ENCODE measurements at places on chromosomes 7 and 10. TPM values are rescaled to one million over a fixed set of nuclear protein-coding genes. Genes with fewer than 3 reads are reported as not detected.

DNA sequence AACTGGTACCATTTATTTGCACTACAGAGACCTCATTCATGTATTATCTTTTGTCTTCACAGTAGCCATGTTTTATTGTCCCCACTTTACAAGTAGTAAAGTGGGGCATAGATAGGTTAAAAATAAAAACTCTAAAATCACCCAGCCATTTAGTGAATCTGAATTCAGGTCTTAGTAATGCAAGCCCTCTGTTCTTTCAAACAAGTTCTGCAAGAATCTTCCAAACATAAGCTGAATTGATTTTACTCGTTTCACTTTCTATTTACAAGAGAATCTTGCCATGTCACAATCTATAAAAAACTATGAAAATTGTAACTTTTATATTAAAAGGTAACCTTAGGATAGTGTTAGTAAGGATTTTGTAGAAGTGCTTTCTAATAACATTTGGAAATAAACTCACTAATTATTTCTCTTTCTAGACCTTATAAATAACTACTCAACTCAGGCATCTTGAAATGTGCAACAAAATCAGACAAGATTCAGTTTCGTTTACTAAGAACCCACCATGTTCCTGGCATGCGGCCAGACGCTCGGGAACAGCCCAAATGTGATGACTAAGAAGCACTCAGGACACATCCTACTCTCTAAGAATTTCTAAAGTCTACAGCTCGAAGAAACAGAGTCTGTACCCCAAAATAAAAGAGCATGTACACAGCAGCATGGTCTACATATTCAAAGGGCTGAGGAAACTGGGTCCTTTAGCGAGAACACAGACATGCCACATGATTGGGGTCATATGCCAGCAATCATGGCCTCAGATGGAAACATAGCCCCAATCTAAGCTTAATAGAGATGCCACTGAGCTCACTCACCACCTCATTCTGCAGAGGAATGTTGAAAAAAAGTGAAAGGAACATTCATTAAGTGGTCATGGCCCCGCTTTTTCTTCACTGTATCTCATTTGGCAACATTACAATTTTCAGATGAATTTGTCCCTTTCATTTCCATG lies 167.6 kb downstream of the AMPH start:
- H3K4me3 ChIP-seq, result no peak overlapping the region
- H3K27me3 ChIP-seq, result no peaks in the 10 kb centered on the region
- peak; percentile 36 for DNase-seq
- no peak overlapping the region for H3K27ac ChIP-seq
- H3K36me3 ChIP-seq, result no peaks in the 10 kb centered on the region

- no peaks in the 10 kb centered on the region for H3K36me3 ChIP-seq
- H3K4me1 ChIP-seq, result no peaks in the 10 kb centered on the region
- DNase-seq, result no peak
- no peak overlapping the region for H3K4me3 ChIP-seq
- H3K27ac ChIP-seq, result no peak overlapping the region
Measured at GRCh38 chr7:79341902-79342301, 111.6 kb downstream of the MAGI2 start.

GRCh38 chr10:119801176-119801575 lies 71.5 kb downstream of the MCMBP start:
- peaks cover 4% of the 10 kb centered on the region for H3K36me3 ChIP-seq
- no peak overlapping the region for H3K27ac ChIP-seq
- H3K4me1 ChIP-seq, result no peaks in the 10 kb centered on the region
- H3K27me3 ChIP-seq, result no peaks in the 10 kb centered on the region
- no peak for DNase-seq
- H3K4me3 ChIP-seq, result no peak overlapping the region

GRCh38 chr7:154817224-154817896 lies 185.6 kb downstream of the PAXIP1 start:
- no peaks in the 10 kb centered on the region for H3K36me3 ChIP-seq
- no peak for DNase-seq
- H3K27me3 ChIP-seq, result no peaks in the 10 kb centered on the region
- H3K4me1 ChIP-seq, result no peaks in the 10 kb centered on the region
- no peak overlapping the region for H3K27ac ChIP-seq

Gene DLX5
- total RNA-seq, result not detected

GRCh38 chr10:70334526-70335245 lies 47.7 kb downstream of the LRRC20 start:
- no peak for DNase-seq
- peaks cover 8% of the 10 kb centered on the region for H3K4me1 ChIP-seq
- H3K36me3 ChIP-seq, result no peaks in the 10 kb centered on the region
- no peaks in the 10 kb centered on the region for H3K27me3 ChIP-seq
- no peak overlapping the region for H3K4me3 ChIP-seq
- H3K27ac ChIP-seq, result no peak overlapping the region

GRCh38 chr10:69955897-69956740 lies 96.5 kb upstream of the MACROH2A2 start:
- H3K27ac ChIP-seq, result no peak overlapping the region
- H3K36me3 ChIP-seq, result no peaks in the 10 kb centered on the region
- no peak overlapping the region for H3K4me3 ChIP-seq
- H3K27me3 ChIP-seq, result no peaks in the 10 kb centered on the region
- no peaks in the 10 kb centered on the region for H3K4me1 ChIP-seq

GRCh38 chr7:138649506-138649905 lies 51.7 kb downstream of the SVOPL start:
- no peaks in the 10 kb centered on the region for H3K36me3 ChIP-seq
- no peak for DNase-seq
- no peaks in the 10 kb centered on the region for H3K4me1 ChIP-seq
- H3K27me3 ChIP-seq, result no peaks in the 10 kb centered on the region

Gene ZNF746
- total RNA-seq, result 12.2 TPM

- H3K36me3 ChIP-seq, result no peaks in the 10 kb centered on the region
- no peak overlapping the region for H3K4me3 ChIP-seq
- no peaks in the 10 kb centered on the region for H3K4me1 ChIP-seq
- no peak overlapping the region for H3K27ac ChIP-seq
- no peaks in the 10 kb centered on the region for H3K27me3 ChIP-seq
- no peak for DNase-seq
Measured at GRCh38 chr7:141992688-141993087, 3.0 kb upstream of the MGAM start.

Gene PPA1
- total RNA-seq, result 186 TPM

DNA sequence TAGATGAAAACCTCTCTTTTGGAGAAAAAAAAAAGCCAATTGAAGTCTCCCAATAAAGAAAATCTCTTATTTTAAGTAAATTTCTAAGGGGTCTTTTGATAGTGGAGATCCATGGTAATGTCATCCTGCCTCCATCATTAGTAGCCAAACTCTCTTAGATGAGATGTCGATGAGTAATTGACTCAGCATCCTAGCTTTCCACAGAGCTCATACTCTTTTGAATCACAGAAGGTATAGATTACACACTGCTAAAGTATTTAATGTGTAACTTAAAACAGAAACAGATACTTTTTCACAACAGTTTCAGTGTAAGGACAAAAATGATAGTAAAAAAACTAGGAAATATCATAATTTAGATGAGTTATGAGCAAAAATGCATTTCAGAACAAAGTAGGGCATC lies 19.4 kb downstream of the MAGI2 start:
- no peak overlapping the region for H3K4me3 ChIP-seq
- no peaks in the 10 kb centered on the region for H3K4me1 ChIP-seq
- H3K36me3 ChIP-seq, result no peaks in the 10 kb centered on the region
- no peaks in the 10 kb centered on the region for H3K27me3 ChIP-seq
- no peak for DNase-seq

Gene RASSF4
- total RNA-seq, result 13.1 TPM

Gene MAGI2
- 2.4 TPM for total RNA-seq

Gene SNX13
- total RNA-seq, result 71.4 TPM

Gene TFPI2
- 1.6 TPM for total RNA-seq

DNA sequence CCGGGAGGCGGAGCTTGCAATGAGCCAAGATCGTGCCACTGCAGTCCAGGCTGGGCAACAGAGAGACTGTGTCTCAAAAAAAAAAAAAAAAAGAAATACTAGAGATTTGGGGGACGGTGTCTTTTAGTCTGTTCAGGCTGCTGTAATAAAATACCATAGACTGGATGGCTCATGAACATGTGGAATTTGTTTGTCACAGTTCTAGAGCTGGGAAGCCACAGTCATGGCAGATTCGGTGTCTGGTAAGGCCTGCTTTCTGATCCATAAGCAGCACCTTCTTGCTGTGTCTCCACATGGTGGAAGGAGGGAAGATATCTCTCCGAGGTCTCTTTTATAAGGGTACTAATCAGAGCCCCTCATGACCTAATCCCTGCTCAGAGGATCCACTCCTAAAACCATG lies 102.7 kb upstream of the MKLN1 start:
- H3K27me3 ChIP-seq, result no peaks in the 10 kb centered on the region
- no peak for DNase-seq
- H3K4me1 ChIP-seq, result peaks cover 6% of the 10 kb centered on the region
- H3K4me3 ChIP-seq, result no peak overlapping the region
- no peaks in the 10 kb centered on the region for H3K36me3 ChIP-seq

- no peaks in the 10 kb centered on the region for H3K4me1 ChIP-seq
- DNase-seq, result no peak
- H3K4me3 ChIP-seq, result no peak overlapping the region
- no peak overlapping the region for H3K27ac ChIP-seq
- H3K27me3 ChIP-seq, result no peaks in the 10 kb centered on the region
Measured at GRCh38 chr10:122575776-122576175, 15.2 kb downstream of the DMBT1 start.

Measured in colonic mucosa (tissue), 4 donors.